Cerebellum (tissue), 4 donors: ENCODE measurements at places on chromosomes 1 and 21. TPM values are rescaled to one million over a fixed set of nuclear protein-coding genes. Genes with fewer than 3 reads are reported as not detected.
A peak's percentile ranks its signal among the peaks of the same experiment; 100 is the strongest.

The STUM gene
- 24.0 TPM for total RNA-seq

DNA sequence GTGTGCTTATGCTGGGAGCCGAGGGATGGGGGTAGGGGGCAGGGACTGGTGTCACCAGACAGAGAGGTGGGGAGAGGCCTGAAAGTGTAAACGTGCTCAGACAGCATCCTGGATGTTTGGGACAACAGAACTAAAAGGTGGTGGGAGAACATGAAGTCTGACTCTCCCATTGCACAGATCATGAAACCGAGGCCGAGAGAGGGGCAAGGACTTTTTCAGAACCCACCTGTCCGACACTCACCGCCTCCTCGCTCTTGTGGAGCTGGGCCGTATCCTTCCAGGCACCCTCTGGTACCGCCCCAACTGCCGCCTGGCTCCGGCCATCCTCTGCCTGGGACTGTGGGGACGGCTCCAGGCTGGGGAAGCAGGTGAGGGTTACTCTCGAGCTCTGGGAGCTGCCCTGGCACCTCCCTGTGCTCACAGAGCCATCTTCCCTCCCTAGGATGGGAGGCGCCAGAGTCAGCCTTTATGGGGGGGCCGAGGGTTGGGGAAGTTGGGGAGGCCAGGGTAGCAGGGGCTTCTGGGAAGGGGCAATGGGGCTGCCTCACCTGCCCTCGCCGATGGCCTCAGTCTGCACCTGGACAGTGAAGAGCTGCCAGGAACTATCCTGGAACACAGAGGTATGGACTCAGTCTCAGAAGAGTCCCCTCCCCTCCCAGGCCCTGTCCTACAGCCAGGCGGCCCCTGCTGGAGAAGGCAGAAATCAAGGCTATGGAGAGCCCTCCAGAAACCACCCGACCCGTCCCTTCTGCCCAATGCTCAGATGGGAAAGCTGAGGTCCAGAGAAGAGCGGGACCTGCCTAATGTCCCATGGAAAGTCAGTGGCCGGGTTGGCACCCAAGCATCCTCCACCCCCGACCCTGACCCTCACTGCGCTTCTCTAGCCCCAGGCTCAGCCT is 7.0 kb downstream of the ATP13A2 start:
- no peak for DNase-seq

- DNase-seq: no peak
These were observed 21.1 kb downstream of the CACNA1E start for GRCh38 chr1:181504399-181504842.

DNA sequence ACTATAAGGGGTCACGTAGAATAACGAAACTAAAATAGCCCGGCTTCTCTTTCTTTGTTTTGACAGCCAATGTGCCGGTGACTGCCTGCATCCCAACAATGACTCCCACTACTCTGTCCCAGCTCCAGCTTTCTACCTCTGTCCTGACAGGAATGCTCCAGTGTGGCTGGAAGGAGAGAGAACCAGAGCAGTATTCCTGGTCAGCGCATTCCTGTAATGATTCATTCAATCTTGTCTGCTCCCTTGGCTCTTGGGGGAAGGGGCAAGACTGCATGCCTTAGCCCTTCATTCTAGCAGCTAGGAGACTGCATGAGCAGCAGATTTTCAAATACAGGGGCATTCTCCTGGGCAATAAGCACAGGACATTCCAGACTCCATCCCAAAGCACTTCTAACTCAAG is 132.1 kb upstream of the PRMT6 start:
- DNase-seq: no peak

The MNDA gene
- total RNA-seq: 1.4 TPM

- DNase-seq: no peak
These were observed 53.9 kb downstream of the LAMC1 start for GRCh38 chr1:183077097-183077496.

GRCh38 chr1:5493851-5494311 is 498.3 kb downstream of the NPHP4 start:
- DNase-seq: no peak

DNA sequence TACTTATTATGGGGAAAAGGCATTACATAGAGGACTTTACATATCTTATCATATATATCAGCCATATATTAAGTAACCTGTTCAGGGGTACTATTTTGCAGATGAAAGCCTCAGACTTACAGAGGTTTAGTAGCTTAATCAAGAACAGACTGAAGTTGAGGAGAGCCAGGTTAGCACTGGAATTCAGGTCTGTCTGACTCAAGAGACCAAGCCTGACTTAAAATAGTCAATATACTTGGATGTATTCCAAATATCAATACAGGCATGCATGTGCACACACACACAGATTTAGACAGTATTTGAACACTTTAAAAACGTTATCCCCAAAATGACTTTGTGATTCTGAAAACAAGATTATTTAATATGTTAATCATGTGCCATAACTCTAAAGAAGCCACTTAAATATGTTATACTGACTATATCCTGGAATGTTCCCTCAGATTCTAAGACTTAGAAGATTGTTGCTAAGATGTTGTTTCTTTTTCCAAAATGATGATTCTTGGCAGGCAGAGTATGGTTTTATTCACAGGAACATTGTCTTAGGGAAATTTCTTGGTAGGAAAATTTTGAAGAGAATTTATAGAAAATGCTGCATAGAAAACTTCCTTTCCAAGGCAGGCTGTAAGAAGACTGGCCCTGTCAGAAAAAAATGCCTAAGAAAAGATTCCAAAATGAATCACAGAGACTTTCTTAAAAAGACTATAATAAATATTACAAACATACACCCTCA is 61.6 kb downstream of the ADAMTS1 start:
- no peak for DNase-seq

- DNase-seq: peak; percentile 78
These were observed at the start of gene KCTD3 for GRCh38 chr1:215566556-215567490. KCTD3 (plus strand) TSS chr1:215567304; CDS start chr1:215567686, 382 bp downstream.
